Activated naive CD8-positive, alpha-beta T cell treated with anti-CD3 and anti-CD28 coated beads, Interleukin-2, amount 10 ng/mL, durations not matched to agents 7 days and 5 days (primary cell): ENCODE measurements at places on chromosomes 2 and 18. TPM values are rescaled to one million over a fixed set of nuclear protein-coding genes. Genes with fewer than 3 reads are reported as not detected.

DNA sequence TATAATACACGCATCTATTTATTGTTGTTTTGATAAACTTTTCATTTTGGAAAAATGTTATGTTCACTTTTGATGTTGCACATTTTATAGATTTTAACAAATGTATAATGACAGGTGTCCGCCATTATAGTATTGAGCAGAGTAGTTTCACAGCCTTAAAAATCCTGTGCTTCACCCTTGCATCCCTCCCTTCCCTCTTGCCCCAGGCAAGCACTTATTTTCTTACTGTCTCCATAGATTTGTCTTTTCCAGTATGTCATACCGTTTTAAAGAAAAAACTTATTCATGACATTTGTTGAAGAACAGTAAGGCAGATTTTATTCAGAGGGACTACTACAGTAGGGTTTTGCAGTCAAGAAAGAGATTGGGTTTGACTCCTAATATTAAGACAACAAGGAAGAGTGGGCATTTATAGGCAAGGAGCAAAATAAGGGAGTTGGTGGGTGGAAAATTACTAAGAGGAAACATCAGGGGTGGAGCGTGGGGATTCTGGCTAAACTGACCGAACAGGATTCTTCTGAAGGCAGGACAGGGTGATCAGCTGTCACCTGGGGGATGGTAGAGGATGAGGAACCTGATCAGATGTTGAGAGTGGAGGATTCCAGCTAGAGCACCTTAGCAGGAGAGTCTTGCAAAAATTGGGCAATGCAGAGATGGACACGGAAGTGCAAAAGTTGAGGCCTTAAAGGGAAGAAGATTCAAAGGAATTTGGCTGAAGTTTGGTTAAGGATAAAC, 108.8 kb downstream of the NCK2 start:
- no peak overlapping the region for H3K4me3 ChIP-seq
- peaks cover 42% of the 10 kb centered on the region for H3K4me1 ChIP-seq
- peaks cover 27% of the 10 kb centered on the region for H3K36me3 ChIP-seq
- no peaks in the 10 kb centered on the region for H3K27me3 ChIP-seq
- no peak for DNase-seq

DNA sequence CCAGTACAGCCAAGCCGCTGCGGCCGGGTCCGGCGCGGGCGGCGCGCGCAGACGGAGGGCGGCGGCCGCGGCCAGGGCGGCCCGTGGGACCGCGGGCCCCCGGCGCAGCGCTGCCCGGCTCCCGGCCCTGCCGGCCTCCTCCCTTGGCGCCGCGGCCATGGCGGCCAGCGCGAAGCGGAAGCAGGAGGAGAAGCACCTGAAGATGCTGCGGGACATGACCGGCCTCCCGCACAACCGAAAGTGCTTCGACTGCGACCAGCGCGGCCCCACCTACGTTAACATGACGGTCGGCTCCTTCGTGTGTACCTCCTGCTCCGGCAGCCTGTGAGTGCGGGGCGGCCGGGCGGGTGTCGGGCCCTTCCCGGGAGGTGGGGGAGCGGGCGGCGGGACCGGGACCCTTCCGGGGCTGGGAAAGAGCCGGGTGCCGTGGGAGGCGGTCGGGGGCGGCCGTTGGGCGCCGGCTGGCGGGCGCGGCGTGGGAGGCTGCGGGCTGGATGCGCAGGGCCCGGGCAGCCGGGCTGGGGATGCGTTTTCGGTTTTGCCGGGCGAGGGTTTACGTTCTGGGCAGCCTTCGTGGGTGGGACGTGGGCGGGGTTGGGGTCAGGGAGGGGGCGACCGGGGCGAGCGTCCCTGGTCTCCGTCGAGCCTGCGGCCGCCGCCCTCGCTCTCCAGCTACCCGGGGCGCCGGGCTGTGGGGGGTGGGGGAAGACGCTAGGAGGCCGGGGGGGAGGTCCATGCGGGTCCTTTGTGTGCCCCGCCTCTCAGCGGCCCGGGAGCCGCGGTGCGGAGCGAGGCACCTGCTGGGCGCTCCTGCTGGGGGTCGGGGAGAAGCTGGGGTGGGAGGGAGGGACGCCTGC, 537 bp downstream of the AGFG1 start:
- peak overlapping the region; percentile 85 for H3K4me3 ChIP-seq
- H3K27me3 ChIP-seq, result no peaks in the 10 kb centered on the region
- peaks cover 30% of the 10 kb centered on the region for H3K4me1 ChIP-seq
- peak; percentile 58 for DNase-seq
- peak overlapping the region; percentile 61 for H3K27ac ChIP-seq

DNA sequence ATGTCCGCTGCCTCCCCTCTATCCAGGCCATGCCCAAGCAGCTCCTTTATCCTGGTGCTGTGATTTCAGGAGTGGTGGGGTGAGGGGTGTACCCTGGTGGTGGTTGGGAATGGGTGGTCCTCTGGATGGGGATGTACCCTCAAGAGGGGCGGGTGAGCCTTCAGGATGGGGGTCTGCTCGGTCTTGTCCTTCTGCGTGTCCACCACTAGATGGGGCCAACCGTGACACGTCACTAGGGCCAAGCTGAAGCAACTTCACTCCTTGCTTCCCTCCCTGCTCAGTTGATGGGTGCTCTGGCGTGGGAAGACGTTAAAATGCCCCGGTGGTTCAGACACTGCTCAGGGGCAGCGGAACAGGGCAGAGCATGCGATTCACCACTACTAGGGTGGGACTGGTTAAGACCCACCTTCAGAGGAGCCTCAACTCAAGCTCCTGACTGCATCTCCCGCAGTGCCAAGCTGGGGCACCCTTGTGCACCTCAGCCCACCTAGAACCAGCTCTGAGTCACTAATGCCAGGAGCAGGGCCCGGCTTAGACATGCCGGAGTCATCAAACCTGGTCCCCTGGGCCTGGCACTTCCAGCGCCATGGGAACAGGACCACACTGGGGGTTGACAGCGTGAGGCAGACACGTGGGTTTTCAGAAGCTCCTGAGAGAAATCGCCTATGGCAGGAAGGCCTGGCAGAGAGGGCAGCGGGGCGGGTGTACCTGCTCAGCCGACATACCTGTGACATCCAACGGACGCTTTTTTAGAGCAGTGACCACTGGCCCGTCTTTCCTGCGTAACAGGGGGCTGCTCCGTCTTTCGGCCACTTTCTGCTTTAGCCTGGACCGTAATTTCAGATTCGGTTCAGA, 256.7 kb downstream of the HDAC4 start:
- peaks cover 16% of the 10 kb centered on the region for H3K36me3 ChIP-seq
- DNase-seq, result no peak
- peaks cover 2% of the 10 kb centered on the region for H3K4me1 ChIP-seq

- no peaks in the 10 kb centered on the region for H3K36me3 ChIP-seq
- peaks cover 3% of the 10 kb centered on the region for H3K4me1 ChIP-seq
- no peak for DNase-seq
- H3K4me3 ChIP-seq, result no peak overlapping the region
- H3K27ac ChIP-seq, result no peak overlapping the region
Observed at GRCh38 chr2:29108225-29108624, 7.0 kb upstream of the CLIP4 start.

- H3K36me3 ChIP-seq, result no peaks in the 10 kb centered on the region
- H3K4me1 ChIP-seq, result no peaks in the 10 kb centered on the region
- no peak overlapping the region for H3K4me3 ChIP-seq
- no peak for DNase-seq
Observed at GRCh38 chr2:124426625-124427024, 401.5 kb downstream of the CNTNAP5 start.

- peak overlapping the region; percentile 88 for H3K4me3 ChIP-seq
- no peaks in the 10 kb centered on the region for H3K27me3 ChIP-seq
- peaks cover 28% of the 10 kb centered on the region for H3K4me1 ChIP-seq
- peak overlapping the region; percentile 92 for H3K27ac ChIP-seq
Observed at GRCh38 chr2:178449700-178450523, 1.1 kb downstream of the PRKRA start.

GRCh38 chr2:209501579-209501978, 77.7 kb downstream of the MAP2 start:
- H3K36me3 ChIP-seq, result no peaks in the 10 kb centered on the region
- no peak overlapping the region for H3K4me3 ChIP-seq
- H3K27ac ChIP-seq, result no peak overlapping the region
- no peaks in the 10 kb centered on the region for H3K4me1 ChIP-seq
- no peak for DNase-seq

The ANKRD29 gene
- not detected for total RNA-seq

DNA sequence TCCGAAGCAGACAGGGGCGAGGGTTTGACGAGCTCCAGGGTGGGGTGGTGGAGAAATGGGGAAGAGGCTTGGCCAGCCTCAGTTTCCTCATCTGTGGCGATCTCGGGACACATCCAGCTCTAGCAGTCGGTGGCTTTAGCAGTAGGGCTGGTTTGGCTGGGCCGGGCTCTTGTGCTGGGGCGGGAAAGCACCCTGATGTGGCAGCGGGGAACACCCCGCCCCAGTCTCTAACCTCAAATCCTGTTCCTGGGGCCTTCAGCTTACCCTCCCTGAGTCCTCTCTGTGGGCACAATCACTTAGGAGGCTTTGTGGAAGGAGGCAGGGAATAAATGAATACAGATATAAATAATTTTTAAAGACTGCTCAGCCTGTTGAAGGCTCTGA, 26.5 kb upstream of the MCFD2 start:
- DNase-seq, result peak; percentile 69
- peaks cover 37% of the 10 kb centered on the region for H3K4me1 ChIP-seq
- H3K27me3 ChIP-seq, result no peaks in the 10 kb centered on the region
- peak overlapping the region; percentile 99 for H3K4me3 ChIP-seq
- H3K36me3 ChIP-seq, result peaks cover 16% of the 10 kb centered on the region
- peak overlapping the region; percentile 97 for H3K27ac ChIP-seq

The ZAP70 gene
- 367 TPM for total RNA-seq

- H3K36me3 ChIP-seq, result peaks cover 9% of the 10 kb centered on the region
- H3K4me3 ChIP-seq, result peak overlapping the region; percentile 93
- H3K27me3 ChIP-seq, result no peaks in the 10 kb centered on the region
- H3K4me1 ChIP-seq, result peaks cover 66% of the 10 kb centered on the region
- DNase-seq, result no peak
Observed at GRCh38 chr2:230657906-230658305, 54.7 kb upstream of the CAB39 start.

GRCh38 chr2:233351423-233351822, 2.9 kb upstream of the DGKD start:
- H3K27me3 ChIP-seq, result no peaks in the 10 kb centered on the region
- DNase-seq, result no peak
- H3K4me1 ChIP-seq, result peaks cover 44% of the 10 kb centered on the region
- no peak overlapping the region for H3K4me3 ChIP-seq
- no peak overlapping the region for H3K27ac ChIP-seq

GRCh38 chr2:65025453-65026123, 30.6 kb upstream of the CEP68 start:
- peaks cover 4% of the 10 kb centered on the region for H3K4me1 ChIP-seq
- no peak overlapping the region for H3K4me3 ChIP-seq

- DNase-seq, result peak; percentile 79
- peak overlapping the region; percentile 12 for H3K27ac ChIP-seq
- peaks cover 7% of the 10 kb centered on the region for H3K4me1 ChIP-seq
Observed at GRCh38 chr2:27703638-27704341, 40.1 kb downstream of the SLC4A1AP start.

GRCh38 chr2:148720501-148721001, 76.0 kb downstream of the EPC2 start:
- no peak overlapping the region for H3K27ac ChIP-seq
- H3K36me3 ChIP-seq, result peaks cover 46% of the 10 kb centered on the region
- peaks cover 35% of the 10 kb centered on the region for H3K4me1 ChIP-seq
- no peaks in the 10 kb centered on the region for H3K27me3 ChIP-seq
- no peak overlapping the region for H3K4me3 ChIP-seq
- no peak for DNase-seq

DNA sequence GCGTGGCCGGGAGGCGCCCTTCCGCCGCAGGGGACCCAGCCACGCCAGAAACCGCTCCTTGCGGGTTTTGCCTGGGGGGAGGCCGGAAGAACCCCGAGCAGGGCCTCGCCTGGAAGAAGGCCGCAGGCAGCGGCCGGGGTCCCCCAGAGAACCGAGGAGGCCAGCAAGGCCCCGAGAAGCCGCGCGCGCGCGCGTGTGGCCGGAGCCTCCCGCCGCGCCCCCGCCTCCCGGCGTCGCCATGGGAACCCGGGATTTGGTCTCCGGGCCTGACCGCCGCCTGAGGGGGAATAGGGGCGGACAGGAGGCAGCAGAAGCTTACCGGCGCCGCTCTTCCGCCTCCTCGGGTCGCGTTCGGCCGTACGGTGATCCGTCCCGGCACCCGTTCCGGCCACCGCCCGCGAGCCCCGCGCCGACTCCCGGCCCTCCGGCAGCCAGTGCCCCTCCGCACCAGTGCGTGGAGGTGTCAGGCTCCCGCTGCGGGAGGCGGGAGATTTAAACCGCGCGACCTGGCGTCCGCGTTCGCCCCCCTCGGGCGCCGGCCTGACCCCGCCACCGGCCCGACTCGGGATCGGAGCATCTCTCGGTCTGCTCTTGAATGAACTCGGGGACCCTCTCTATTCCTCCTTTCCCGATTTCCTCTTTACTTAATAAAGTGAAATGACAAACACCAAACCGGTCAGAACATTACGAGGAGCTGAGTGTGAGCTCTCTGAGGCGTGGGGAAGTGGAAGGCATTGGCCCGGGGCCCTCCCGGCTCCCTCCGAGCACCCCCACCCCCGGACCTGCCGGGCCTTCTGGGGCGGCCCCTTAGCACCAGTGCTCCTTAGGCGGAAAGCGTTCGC, at the start of gene ICA1L:
Gene ICA1L, minus strand, starts transcription at position 467 of the 842 bp plus-strand sequence. CDS start 42,757 bp downstream, outside the sequence.
- peak; percentile 78 for DNase-seq
- peak within 1 kb of the TSS; percentile 90 for H3K4me3 ChIP-seq
- H3K36me3 ChIP-seq, result no peaks in the 10 kb centered on the region
- peaks cover 11% of the 10 kb centered on the region for H3K4me1 ChIP-seq

- peaks cover 17% of the 10 kb centered on the region for H3K4me1 ChIP-seq
- H3K27me3 ChIP-seq, result no peaks in the 10 kb centered on the region
- H3K27ac ChIP-seq, result peak overlapping the region; percentile 35
- H3K36me3 ChIP-seq, result peaks cover 1% of the 10 kb centered on the region
Observed at GRCh38 chr2:102662833-102663232, 43.5 kb downstream of the SLC9A2 start.

GRCh38 chr18:50356036-50356945, 18.6 kb upstream of the SKA1 start:
- no peak for DNase-seq
- H3K27ac ChIP-seq, result no peak overlapping the region
- peak overlapping the region; percentile 5 for H3K4me3 ChIP-seq
- H3K4me1 ChIP-seq, result peaks cover 7% of the 10 kb centered on the region
- H3K27me3 ChIP-seq, result peaks cover 13% of the 10 kb centered on the region
